NK-92 treated with Interleukin-12 subunit alpha and Interleukin-12 subunit beta, amount 100 ng/mL, for 24 hours (cell line): ENCODE measurements at places on chromosomes 7 and 10.

DNA sequence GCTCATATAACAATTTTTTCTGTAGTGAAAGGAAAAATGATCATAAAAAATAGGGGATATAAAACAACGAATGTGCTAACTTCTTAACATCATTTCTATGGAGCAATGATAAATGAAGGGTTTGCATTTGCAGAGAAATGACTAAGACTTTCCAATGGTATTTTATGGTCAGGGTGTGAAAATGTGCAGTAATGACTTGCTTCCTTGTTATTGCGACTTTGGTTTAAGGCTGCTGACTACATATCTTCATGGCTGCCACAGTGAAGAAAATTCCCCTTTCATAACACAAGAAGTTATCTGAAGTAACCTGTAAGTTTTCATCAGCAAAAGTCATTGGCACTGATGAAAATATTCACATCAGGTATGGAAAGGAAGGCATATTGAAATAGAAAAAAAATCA lies 166.1 kb upstream of the NRG3 start:
- DNase-seq, result no peak

- no peak for DNase-seq
Observed at GRCh38 chr7:28314841-28315240, 97.5 kb upstream of the CREB5 start.

- DNase-seq, result no peak
Observed at GRCh38 chr7:388023-388960, 98.3 kb downstream of the FOXL3 start.

DNA sequence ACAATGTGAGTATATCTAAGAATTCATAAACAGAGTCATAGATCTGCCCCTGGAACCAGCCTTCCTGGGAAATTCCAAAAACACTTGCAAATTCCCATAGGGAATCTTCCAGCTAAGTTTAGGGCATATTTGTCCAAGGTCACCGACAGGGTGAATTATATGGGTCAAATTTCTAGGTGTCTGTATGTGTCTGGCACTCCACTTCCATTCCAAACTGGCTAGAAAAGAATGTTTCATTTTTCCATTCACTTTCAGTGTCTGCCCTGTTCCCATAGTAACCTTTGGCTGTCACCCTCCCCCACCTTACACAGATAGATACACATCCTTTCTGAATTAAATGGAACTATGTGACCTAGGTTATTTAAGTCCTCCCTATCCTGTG lies 230.9 kb downstream of the CREB5 start:
- no peak for DNase-seq

- no peak for DNase-seq
Observed at GRCh38 chr7:155643804-155644177, 670 bp upstream of the RBM33 start.

DNA sequence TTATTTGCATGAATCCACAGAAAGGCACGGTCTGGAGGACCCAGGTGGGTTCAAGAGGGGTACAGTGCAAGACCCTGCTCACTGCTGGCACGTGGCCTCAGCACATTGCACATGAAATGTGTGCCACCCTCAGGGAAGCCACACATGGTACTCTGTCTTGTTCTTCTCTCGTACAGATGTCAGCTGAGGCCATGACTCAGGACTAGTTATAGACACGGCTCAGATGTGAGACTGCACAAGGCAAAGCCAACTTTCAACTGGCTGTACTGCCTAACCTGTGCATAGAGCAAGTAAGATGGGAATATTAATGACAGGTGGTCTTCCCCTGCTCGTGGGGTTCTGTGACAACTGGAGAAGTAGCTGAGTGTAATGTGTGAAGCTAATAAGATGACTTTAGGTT lies 249.4 kb upstream of the CTBP2 start:
- DNase-seq, result no peak

DNA sequence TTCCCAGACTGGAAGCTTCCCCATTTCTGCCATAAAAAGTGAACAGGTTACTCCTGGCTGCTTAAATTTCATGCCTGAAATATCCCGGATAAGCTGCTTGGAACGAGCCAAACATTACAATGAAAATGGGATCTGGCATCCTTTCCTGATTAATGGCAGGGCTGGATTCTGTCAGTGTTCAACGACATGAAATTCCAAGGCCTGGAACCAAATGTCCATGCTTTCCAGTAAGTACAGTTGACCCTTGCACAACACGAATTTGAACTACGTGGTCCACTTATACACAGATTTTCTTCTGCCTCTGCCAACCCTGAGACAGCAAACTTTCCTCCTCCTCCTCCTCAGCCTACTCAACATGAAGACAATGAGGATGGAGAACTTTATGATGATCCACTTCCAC lies 65.4 kb downstream of the SGMS1 start:
- DNase-seq, result no peak

DNA sequence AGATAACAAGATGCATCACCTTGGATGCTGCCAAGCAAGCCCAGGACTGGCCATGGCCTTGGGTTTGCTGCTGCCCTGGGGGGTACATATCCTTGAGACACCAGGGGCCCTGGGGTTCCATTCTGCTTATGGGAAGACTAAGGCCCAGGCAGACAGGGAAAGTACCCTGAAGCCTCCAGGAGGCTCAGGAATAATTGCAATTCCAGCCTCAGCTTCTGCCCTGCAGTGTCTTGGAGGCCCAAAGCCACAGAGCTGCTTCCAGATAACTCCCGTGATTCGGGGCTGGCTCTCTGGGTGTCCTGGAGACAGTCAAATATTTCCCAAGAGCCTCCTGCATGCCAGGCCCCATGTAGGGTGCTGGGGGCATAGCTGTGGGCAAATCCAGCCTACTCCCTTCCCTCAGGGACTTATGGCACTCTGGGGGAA lies 22.6 kb downstream of the MYL10 start:
- no peak for DNase-seq

- DNase-seq, result no peak
Observed at GRCh38 chr10:50614444-50615137, 9.2 kb downstream of the SGMS1 start.

DNA sequence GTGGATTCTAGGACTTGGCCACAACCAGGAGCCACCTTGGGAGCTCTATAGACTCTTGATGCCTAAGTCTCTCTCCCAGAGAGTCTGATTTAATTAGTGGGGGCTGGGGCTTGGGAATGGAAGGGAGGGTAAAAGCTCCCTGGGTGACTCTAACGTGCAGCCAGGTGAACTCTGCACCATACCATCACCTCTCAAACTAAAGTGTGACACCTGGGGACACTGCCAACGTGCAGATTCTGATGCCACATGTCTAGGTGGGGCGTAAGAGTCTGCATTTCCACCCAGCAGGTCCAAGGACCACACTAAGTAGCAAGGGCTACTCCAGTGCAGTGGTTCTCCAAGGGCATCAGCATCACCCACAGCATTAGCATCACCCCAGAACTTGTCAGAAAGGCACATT lies 28.3 kb downstream of the LRRC20 start:
- DNase-seq, result no peak

- no peak for DNase-seq
Observed at GRCh38 chr7:8117195-8117594, 144.8 kb downstream of the ICA1 start.

- DNase-seq, result no peak
Observed at GRCh38 chr7:139361523-139361922, 1.8 kb downstream of the LUC7L2 start.

- DNase-seq, result no peak
Observed at GRCh38 chr10:110651044-110651958, 7.2 kb downstream of the RBM20 start.

- no peak for DNase-seq
Observed at GRCh38 chr10:35504132-35504531, 101.0 kb upstream of the GJD4 start.

- no peak for DNase-seq
Observed at GRCh38 chr7:38681882-38682281, 50.7 kb upstream of the AMPH start.

DNA sequence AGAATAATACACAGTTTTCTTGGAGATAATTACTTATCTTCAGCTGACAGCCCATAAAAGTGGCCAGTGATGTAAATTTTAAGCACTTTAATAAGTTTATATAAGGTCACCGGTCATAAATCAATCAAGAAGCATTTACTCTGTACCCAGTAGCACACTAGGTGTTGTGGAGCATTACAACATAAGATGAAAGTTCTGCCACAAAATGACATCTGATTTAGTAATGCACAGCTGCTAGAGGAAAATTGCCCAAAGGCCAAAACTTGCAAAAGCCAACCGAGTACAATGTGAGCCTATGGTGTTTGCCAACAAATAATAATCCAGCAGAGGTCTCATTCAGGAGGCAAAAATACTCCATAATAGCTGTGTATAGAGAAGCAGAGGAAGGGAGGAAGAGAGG lies 63.6 kb downstream of the GPR37 start:
- no peak for DNase-seq

DNA sequence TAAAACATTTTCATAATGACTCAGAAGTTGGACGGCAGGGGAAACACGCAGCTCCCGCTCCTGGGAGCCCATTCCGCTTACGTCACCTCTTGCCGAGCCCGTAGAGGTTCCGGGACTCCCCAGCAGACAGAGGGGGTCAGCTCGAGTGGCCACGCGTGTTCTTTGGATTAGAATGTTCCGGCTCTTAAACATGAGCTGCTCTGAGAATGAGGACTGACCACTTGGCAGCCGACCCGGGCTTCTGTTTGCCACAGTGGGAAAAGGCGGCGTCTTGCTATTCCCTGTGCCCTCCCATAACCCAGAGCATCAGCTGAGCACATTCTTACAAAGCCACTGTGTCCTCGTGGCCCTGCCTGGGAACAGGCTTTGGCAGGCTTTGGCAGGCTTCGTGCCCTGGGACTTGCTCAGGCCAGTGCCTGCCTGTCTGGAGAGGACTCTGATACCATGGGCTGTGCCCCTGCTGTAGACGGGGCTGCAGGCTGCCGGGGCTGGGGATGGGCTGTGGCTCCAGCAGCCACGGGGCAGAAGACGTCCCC lies 40.1 kb downstream of the PFKP start:
- DNase-seq, result no peak

DNA sequence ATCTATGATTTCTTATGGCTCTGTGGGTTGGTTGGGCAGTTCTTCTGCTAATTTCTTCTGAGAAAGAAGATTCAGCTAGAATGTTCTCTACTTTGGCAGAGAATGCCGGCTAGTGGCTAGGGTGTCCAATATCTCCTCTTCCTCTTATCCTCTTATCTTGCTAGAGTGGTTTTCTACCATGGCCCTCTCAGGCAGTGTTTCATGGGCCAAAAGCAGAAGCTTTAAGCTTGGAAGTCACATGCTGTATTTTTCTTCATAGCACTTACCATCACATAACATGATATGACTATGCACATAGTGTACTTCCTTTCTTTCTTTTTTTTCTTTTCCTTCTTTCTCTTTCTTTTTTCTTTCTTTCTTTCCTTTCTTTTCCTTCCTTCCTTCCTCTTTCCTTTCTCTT lies 140.0 kb downstream of the ITGB8 start:
- DNase-seq, result no peak

GRCh38 chr7:31962246-31962645 lies 108.0 kb downstream of the PDE1C start:
- no peak for DNase-seq

- DNase-seq, result no peak
Observed at GRCh38 chr7:34718867-34719266, 60.8 kb downstream of the NPSR1 start.

- DNase-seq, result peak; percentile 11
Observed at GRCh38 chr7:92313055-92313454, 67.3 kb downstream of the ANKIB1 start.

DNA sequence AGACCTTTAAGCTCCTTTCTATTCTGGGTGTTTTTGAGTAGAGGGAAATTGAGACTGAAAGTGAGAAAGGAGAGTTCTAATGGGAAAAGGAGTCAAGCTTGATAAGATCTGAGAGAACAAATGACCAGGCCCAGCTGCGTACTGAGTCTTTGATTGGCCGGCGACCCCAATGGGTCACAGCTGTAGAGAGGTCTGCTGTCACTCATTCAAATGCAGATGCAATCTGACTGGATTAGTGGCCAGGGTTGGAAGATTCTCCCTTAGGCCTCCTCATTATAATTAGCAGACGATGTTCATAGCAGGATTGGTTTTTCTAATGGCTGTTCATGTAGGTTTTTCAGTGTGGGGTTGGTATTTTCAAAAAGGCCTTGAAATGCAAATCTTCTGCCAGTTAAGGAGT lies 127.2 kb upstream of the SLC25A13 start:
- DNase-seq, result no peak

- no peak for DNase-seq
Observed at GRCh38 chr7:28207486-28208158, 27.0 kb upstream of the JAZF1 start.

DNA sequence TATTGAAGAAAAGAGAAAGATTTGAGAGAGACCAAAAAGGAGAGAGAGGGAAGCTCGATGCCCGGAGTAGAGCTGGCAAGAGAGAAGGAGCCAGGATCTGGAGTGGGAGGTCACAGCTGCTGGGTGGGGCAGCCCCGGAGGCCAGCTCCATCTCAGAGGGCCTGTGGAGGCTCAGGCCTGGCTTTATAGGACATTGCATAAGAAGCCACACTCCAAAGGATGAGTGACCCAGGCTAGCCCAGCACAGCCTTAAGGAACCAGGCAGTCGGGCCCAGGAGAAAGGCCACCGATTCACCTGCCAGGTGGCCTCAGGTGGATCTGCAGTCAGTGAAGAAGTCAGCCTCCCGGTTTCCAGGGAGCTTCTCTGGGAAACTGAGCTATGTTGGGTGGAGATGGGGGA lies 676 bp downstream of the PLAC9 start:
- DNase-seq, result no peak

DNA sequence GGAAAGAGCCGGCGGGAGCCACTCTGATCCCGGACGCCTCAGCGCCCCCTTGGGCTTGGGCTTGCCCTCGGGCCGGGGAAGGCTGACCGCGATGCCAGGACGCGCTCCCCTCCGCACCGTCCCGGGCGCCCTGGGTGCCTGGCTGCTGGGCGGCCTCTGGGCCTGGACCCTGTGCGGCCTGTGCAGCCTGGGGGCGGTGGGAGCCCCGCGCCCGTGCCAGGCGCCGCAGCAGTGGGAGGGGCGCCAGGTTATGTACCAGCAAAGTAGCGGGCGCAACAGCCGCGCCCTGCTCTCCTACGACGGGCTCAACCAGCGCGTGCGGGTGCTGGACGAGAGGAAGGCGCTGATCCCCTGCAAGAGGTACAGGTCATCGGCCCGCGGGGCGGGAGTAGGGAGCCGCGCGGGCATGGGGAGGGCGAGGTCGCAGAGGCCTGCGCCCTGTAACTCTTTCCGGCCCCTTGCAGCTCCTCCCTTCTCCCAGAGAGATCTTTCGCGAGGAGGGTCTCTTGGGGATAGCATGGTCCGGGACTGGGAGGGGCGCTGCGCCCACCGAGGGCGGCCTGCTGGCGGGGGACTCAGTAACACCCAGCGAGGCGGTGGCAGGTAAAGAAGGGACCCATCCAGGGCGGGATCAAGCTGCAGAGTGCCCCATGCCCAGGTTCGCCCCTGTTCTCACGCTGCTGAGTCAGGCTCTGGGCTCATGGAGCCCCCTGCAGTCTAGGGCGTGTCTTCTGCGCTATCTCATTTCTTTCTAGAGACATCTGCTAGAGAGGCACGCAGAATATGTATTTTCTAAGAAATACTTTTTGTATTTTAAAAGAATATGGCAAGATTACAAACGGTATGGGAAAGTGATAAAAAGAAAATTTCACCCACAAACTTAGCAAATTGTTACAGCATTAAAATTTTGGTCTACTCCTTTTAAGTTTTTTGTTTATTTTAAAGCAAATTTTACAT lies 687 bp downstream of the EPDR1 start:
- DNase-seq, result no peak

GRCh38 chr7:47714669-47715607 lies 133.0 kb upstream of the TNS3 start:
- DNase-seq, result no peak

GRCh38 chr7:7653593-7654187 lies 13.1 kb downstream of the UMAD1 start:
- DNase-seq, result no peak
